ENCODE measurements at places on chromosomes 16 and 17. TPM values are rescaled to one million over a fixed set of nuclear protein-coding genes. Genes with fewer than 3 reads are reported as not detected.

SCIMP gene
- total RNA-seq = not detected

C16orf89 gene
- not detected for total RNA-seq

NOS2 gene
- total RNA-seq = 0.10 TPM

KATNIP gene
- 10.9 TPM for total RNA-seq

CCL5 gene
- total RNA-seq = 16.4 TPM

CACNG5 gene
- not detected for total RNA-seq

OTOA gene
- total RNA-seq = not detected

CSH1 gene
- total RNA-seq = not detected

LRRC59 gene
- 110 TPM for total RNA-seq

CNTNAP4 gene
- total RNA-seq = not detected

CMTM2 gene
- total RNA-seq = not detected

REXO5 gene
- 14.8 TPM for total RNA-seq

MT1M gene
- not detected for total RNA-seq

GRCh38 chr17:50172130-50172529, 6.3 kb downstream of the SGCA start:
- H3K4me3 ChIP-seq = no peak overlapping the region
- no peak overlapping the region for H3K27ac ChIP-seq
- H3K36me3 ChIP-seq = no peaks in the 10 kb centered on the region
- no peaks in the 10 kb centered on the region for H3K27me3 ChIP-seq
- H3K4me1 ChIP-seq = peaks cover 12% of the 10 kb centered on the region

DNA sequence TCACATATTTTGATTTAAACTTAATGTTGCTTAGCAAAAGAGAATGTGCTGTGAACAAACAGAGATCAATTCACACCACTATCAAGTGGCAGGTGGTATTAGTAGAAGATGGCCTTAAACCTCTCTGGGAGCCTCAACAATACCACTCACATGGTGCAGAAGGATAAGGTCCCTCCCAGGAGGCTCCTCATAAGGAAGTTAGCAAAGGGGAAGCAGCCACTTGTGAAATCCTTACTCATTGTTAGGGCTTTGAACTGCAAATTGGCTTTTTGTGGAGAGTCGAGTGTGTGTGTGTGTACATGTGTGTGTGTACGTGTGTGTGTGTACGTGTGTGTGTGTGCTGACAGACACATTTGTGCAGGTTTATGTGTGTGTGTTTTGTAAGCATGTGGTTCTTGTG, 48.9 kb upstream of the ASIC2 start:
- no peaks in the 10 kb centered on the region for H3K4me1 ChIP-seq
- H3K4me3 ChIP-seq = no peak overlapping the region
- H3K27me3 ChIP-seq = peaks cover 4% of the 10 kb centered on the region
- H3K27ac ChIP-seq = no peak overlapping the region
- DNase-seq = no peak
- no peaks in the 10 kb centered on the region for H3K36me3 ChIP-seq

GRCh38 chr17:82893779-82894178, 54.0 kb upstream of the ZNF750 start:
- H3K27me3 ChIP-seq = no peaks in the 10 kb centered on the region
- peaks cover 24% of the 10 kb centered on the region for H3K4me1 ChIP-seq
- H3K27ac ChIP-seq = peak overlapping the region; percentile 85
- H3K4me3 ChIP-seq = peak overlapping the region; percentile 68

DNA sequence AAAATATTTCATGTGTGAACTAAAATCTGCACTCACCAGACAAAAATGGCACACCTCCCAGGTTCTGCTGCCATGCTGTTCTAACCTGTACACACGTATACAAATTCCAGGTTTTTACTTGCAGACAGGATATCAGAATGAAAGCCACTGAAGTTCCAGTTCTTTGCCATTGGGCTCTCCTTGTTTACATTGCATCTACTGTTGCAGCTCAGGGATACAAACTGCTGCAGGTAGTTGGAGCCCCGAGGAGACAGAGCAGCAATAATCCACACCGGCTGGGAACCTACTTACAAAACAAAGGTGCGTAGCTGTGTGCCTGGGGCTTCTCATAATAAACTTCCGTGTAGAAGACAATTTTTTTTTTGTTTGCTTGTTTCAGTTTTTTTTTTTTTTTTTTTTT, 59.6 kb downstream of the HAPSTR1 start:
- no peaks in the 10 kb centered on the region for H3K4me1 ChIP-seq
- H3K36me3 ChIP-seq = no peaks in the 10 kb centered on the region
- no peak overlapping the region for H3K4me3 ChIP-seq
- H3K27me3 ChIP-seq = peaks cover 22% of the 10 kb centered on the region

- no peak overlapping the region for H3K4me3 ChIP-seq
- no peak for DNase-seq
- H3K36me3 ChIP-seq = no peaks in the 10 kb centered on the region
- peaks cover 10% of the 10 kb centered on the region for H3K27me3 ChIP-seq
Observed at GRCh38 chr16:19940195-19940594, 55.5 kb upstream of the GPRC5B start.

GRCh38 chr17:60297760-60298401, 94.1 kb downstream of the USP32 start:
- no peaks in the 10 kb centered on the region for H3K4me1 ChIP-seq
- no peak overlapping the region for H3K27ac ChIP-seq
- no peaks in the 10 kb centered on the region for H3K27me3 ChIP-seq
- no peak for DNase-seq
- no peak overlapping the region for H3K4me3 ChIP-seq

DNA sequence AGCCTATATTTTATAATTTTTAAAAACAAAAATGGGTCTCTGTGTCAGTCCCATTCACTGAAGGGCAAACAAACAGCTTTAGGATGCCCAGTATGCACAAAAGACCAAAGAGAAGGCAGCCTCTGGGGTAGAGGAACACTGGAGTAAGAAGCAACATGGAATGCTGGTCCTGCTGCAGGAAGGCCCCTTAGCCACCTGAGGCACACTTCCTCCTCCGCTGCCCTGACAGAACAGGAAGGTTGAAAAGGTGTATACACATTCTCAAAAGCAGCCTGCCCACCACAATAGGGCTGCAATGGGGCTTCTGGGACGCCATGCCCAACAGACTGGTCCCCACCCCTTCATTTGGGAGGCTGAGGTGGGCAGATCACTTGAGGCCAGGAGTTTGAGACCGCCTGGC, 19.5 kb downstream of the TOM1L2 start:
- no peak overlapping the region for H3K4me3 ChIP-seq
- no peak overlapping the region for H3K27ac ChIP-seq

DNA sequence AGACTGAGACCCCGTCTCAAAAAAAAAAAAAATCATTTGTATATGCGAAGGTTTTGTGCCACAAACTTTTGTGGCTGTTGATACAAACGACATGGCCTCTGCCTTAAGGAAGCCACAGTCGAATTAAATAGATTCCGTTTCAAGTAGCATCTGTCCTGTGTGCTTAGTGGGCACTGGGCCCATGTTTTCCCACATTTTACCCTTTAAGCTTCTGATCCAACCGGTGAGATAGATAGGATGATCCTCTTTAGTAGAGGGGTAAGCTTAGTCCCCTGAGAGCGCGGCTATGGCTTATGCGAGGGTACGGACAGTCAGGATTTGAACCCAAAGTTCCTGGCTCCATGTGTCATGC, 776 bp upstream of the TMEM219 start:
- peak overlapping the region; percentile 76 for H3K4me3 ChIP-seq
- no peak for DNase-seq
- peaks cover 16% of the 10 kb centered on the region for H3K4me1 ChIP-seq
- H3K36me3 ChIP-seq = no peaks in the 10 kb centered on the region

- H3K4me1 ChIP-seq = peaks cover 14% of the 10 kb centered on the region
- peaks cover 25% of the 10 kb centered on the region for H3K27me3 ChIP-seq
- H3K36me3 ChIP-seq = no peaks in the 10 kb centered on the region
- DNase-seq = no peak
Observed at GRCh38 chr17:4497101-4497824, 1.4 kb upstream of the SPNS2 start.

GRCh38 chr17:28426081-28426519, 20.1 kb upstream of the SLC46A1 start:
- no peaks in the 10 kb centered on the region for H3K4me1 ChIP-seq
- no peak for DNase-seq
- H3K27ac ChIP-seq = no peak overlapping the region
- peaks cover 4% of the 10 kb centered on the region for H3K27me3 ChIP-seq

DNA sequence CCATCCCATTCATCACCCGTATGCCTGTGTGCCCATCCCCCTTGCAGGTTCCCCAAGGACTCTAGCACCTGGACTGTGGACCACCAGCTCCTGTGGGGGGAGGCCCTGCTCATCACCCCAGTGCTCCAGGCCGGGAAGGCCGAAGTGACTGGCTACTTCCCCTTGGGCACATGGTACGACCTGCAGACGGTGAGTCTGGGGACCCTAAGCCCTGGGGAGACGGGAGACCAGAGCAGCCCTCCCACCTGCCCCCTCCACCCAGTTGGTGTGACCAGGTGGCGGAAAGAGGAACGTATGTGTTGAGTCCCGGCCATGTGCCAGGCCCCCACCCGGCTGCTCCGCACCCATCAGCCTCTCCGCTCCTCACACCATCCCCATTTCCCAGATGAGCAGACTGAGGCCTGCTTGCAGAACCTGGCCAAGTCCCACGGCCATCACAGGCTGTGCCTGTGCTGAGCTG, 15.6 kb downstream of the GAA start:
- H3K4me1 ChIP-seq = no peaks in the 10 kb centered on the region
- no peak overlapping the region for H3K4me3 ChIP-seq
- H3K36me3 ChIP-seq = peaks cover 5% of the 10 kb centered on the region
- no peaks in the 10 kb centered on the region for H3K27me3 ChIP-seq
- DNase-seq = no peak

GRCh38 chr16:89378947-89379771, 111.2 kb downstream of the ANKRD11 start:
- DNase-seq = no peak
- H3K36me3 ChIP-seq = peaks cover 36% of the 10 kb centered on the region
- peak overlapping the region; percentile 6 for H3K4me3 ChIP-seq
- no peak overlapping the region for H3K27ac ChIP-seq
- no peaks in the 10 kb centered on the region for H3K27me3 ChIP-seq
- peaks cover 83% of the 10 kb centered on the region for H3K4me1 ChIP-seq

DNA sequence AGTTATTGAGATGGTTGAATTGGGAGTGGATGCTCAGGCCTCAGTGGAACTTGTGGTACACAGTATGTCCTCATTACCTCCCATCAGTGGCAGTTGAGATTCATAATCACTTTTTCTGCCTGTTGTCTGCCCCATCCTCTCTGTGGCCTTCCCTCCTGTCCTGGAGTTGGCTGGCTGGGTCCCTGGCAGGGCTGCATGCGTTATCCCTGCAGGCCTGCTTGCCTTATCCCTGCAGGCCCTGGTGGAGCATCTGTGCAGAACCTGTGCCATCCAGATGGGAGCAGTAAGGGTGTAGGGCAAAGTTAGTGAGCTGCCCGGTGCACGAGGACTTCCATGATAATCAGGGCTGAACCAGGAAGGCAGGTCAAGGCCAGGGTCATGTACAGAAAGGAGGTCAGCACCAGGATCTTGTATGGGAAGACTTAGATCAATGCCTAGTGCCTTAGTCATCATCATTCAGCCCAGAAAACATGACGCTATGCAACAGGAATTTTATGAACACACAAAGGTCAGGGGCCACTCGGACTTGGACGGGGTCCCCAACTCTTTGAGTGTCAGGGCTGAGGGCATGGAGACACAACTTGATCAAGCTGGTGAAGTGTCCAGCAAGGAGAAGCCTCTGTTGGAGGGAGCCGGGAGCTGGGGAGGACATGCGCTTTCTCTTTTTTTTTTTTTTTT, 47.2 kb downstream of the ABCC1 start:
- H3K4me1 ChIP-seq = peaks cover 35% of the 10 kb centered on the region
- no peaks in the 10 kb centered on the region for H3K27me3 ChIP-seq
- H3K4me3 ChIP-seq = no peak overlapping the region

- H3K4me3 ChIP-seq = no peak overlapping the region
- H3K27me3 ChIP-seq = peaks cover 65% of the 10 kb centered on the region
- H3K4me1 ChIP-seq = no peaks in the 10 kb centered on the region
- H3K36me3 ChIP-seq = no peaks in the 10 kb centered on the region
Observed at GRCh38 chr17:61551255-61551742, 39.7 kb downstream of the NACA2 start.

DNA sequence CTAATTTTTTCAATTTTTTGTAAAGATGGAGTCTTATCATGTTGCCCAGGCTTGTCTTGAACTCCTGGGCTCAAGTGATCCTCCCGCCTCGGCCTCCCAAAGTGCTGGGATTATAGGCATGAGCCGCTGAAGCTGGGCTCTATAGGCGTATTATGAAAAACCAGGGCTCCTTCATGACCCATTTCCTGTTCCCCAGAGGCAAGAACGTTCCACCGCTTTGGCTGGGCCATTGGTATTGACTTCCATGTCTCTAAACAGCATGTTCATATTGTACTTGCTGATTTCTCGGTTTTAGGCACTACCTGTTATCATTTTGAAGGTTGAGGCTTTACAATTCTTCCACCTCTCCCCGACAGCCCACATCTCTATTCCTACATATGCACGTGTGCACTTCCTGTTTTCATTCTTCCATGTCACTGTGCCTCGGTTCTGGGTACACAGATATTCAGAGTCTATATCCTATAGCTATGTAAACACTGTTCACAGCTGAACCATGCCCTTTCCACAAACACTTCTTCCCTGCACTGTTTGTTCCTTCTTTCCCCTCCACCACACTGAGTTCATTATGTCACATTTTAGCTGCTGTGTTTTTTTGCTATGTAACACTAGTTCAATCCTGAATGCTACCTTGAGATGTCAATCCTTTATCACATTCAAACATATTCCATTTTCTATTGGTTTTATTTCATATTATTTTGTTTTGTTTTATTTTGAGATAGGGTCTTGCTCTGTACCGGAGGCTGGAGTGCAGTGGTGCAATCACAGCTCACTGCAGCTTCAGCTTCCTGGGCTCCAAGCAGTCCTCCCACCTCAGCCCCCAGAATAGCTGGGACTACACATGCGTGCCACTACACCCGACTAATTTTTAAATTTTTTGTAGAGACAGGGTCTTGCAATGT, 16.8 kb upstream of the MAPK3 start:
- H3K27ac ChIP-seq = peak overlapping the region; percentile 73
- H3K27me3 ChIP-seq = no peaks in the 10 kb centered on the region
- DNase-seq = no peak
- H3K36me3 ChIP-seq = no peaks in the 10 kb centered on the region
- H3K4me1 ChIP-seq = peaks cover 23% of the 10 kb centered on the region
- no peak overlapping the region for H3K4me3 ChIP-seq

GRCh38 chr16:57531253-57531575, 5.2 kb downstream of the CCDC102A start:
- no peaks in the 10 kb centered on the region for H3K27me3 ChIP-seq
- peaks cover 2% of the 10 kb centered on the region for H3K36me3 ChIP-seq
- DNase-seq = no peak
- peak overlapping the region; percentile 93 for H3K27ac ChIP-seq
- H3K4me3 ChIP-seq = peak overlapping the region; percentile 53

DNA sequence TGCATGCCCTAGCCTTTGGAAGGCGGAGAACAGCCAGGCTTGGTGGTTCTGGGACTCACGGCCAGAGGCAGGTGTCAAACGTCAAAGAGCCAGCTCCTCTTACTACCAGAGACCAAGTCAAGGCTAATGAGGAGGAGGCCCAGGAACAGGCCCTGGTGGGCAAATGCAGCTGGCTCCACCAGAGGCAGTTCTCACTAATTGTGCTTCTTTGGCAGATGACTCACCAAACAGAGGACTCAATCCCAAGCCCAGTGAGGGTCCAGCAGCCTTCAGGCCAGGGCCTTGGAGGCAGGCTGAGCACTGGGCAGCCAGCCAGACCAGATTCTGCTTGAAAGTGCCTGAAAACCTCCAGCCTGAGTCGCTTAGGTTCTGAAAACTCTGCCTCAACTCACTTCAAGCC, 336.5 kb upstream of the CDH5 start:
- no peaks in the 10 kb centered on the region for H3K36me3 ChIP-seq
- H3K4me1 ChIP-seq = no peaks in the 10 kb centered on the region
- H3K4me3 ChIP-seq = no peak overlapping the region
- H3K27ac ChIP-seq = no peak overlapping the region
